ENCODE measurements at places on chromosomes 6 and 20.
A peak's percentile ranks its signal among the peaks of the same experiment; 100 is the strongest.

DNA sequence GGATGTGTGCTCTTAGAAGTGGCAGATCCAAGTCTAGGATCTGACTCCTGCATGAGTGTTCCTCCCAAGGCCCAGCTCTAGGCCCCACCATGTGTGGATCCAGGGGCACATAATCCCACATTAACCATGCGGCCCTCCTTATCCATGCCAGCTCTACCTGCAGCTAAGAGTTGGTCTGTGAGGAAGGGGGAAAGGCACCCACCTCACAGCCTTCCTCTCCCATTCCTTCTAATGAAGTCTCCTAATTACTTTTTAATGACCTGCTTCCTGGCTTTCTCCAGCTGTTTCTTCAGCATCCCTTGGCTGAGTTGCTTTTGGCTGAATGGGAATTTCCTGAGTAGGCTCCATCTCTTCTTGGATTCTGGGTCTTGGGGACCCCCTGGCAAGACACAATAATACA, 52.2 kb downstream of the NPEPL1 start:
- DNase-seq: no peak

DNA sequence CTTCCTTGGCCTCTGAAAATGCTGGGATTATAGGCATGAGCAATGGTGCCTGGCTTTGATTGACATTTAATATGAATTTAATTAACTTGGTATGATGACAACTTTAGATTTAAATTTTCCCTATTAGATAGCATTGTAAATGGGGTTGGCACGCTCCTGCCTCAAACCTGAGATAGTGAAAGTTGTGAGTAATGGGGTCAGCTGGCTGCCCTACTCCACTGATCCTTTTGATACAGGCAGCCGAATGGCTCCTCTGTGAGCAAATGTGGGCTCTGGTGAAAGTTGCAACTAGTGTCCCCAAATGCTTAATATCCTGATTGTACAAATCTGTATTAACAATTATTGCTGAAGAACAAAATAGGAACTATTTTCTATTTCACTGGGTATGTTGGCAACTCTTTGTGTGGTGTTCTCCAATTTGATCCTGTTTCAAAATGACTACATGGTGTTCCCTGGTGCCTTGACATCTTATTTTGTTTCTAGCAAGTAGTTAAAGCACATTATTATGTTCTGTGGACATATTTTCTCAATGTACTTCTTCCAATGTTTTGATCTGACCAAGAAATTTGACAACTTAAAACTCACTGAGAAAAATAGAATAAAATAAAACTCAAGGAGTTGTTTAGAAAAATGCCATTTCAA, 97.4 kb downstream of the COL12A1 start:
- DNase-seq: no peak

DNA sequence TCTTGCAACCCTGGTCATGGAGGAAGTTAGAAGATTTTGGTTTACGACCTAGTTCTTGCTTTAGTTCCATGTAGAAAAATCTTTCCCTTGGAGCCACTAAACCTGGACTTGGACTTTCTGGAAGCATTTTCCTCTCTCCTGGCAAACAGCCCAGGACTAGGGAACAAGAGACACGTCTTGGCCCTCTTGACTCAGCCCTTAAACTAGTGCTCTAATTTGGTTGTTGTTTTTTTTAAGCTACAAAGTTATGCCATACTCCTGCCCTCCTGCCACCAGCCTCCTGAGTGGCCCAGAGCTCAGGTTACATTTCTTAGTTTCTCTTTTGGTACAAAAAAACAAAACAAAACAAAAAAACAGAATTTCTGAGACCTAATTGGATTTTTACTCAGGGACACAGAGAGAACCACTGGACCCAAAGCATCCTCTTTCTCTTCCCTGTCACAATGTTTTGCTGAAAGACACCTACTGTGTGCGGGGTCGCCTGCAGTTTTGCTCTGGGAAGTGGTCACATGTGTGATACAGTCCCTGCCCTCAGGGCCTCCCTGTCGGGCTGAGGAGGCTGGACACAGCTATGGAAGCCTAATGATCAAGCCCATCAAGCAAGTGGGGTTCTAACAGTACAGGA, 32.3 kb upstream of the SCUBE3 start:
- no peak for DNase-seq

GRCh38 chr20:50597406-50597969, 87.3 kb downstream of the PTPN1 start:
- no peak for DNase-seq

DNA sequence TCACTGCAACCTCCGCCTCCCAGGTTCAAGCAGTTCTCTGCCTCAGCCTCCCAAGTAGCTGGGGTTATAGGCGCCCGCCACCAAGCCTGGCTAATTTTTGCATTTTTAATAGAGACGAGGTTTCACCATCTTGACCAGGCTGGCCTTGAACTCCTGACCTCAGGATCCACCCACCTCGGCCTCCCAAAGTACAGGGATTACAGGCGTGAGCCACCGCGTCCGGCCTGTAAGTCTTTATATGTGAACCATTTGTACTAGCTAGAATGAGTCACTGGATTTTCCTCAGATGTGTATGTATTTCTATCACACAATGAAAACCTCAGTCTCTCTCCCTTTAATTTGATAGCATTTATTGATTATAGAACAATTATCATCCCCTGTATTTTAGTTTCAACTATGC, 34.0 kb downstream of the ITCH start:
- DNase-seq: no peak

DNA sequence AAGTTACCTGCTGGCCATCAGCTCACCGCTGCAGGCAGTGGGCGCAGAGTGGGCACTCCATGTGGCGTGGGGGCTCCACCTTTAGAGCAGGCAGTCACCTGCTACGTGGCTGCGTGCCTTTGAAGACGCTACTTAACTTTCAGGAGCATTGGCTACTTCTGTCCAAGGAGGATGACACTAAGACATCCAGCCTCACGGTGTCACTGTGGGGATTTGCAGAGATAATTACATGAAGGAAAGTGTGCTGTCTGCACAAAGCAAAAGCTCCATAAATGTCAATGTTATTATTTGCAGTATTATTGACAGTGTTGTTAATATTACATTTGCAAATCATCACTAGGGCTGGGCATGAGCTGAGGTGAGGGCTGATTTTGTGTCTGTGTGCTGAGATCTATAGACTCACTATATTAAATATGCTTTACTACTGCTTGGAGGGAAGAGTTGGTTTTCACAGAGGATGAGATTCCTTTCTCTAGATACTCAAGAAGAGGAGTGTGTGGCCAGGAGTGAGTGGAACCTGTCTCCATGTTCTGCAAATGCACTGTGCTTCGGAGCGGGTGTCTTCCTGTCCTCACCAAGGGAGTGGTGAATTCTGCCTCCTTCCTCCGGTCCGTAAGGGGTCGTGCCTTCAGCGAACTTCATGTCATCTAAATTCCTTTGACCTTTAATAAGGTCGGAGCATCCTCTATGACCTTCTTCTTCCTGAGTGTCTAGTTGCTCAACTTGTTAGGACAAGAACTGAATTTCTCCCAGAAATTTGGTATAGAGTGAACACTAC, 165.8 kb upstream of the SYNDIG1 start:
- peak; percentile 12 for DNase-seq

DNA sequence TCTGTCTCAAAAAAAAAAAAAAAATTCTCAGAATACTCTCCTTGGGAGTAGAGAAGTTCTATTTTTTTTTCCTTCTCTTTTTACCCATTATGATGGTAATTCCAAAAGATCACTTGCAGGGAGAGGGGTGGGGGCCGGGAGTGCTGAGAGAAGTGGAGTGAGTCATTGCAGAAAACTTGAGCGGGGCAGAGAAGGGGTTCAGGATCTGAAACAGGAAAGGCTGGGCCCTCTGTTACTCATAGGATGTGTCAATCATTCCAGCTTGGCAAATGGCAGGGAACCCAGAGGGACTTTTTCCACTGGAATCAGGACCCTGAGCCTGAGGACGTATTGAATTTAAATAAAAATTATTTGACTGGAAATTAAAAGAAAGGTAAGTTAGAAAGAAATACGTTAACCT, 111.4 kb upstream of the ARMC2 start:
- DNase-seq: no peak

GRCh38 chr20:1263853-1264252, 2.2 kb upstream of the SNPH start:
- DNase-seq: no peak

DNA sequence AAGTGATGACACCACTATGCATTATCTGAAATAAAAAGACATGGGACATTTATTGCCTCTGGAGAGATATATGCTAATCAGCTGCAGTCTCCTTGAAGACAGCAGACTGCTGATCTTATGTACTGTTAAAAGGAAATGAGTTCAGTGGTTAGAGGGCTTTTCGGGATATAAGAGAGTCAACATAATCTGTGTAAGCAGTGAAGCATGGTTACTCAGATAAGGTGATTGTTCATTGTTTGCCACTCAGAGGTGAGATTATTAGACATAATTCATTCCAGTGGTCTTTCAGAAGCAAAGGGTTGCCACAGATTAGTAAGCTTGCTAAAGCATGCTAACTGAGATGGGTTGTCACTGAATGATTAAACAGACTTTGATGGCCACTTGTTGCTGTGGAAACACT, 1450.7 kb upstream of the ADGRB3 start:
- no peak for DNase-seq

DNA sequence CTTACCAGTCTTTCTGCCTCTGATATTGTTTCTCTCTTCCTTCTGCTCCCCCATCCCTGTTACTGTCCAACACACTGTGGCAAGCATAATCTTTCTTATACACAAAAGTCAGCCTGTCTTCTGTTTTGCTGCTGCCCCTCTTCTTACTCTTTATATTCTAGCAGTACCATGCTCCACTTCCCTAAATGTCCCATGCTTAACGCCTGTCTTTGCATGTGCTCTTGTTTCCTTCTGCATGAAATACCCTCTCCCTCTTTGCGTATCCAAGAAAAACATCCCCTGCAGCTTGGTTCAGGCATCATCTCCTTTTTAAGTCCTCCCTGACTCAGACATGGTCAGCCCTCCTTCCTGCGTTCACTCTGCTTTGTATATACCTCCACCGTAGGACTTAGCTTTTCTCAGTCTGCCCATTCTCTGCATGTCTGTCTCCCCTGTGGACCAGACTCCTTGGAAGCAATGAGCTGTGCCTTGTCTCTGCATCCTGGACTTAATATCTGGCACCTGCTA, 103.9 kb downstream of the CTNNBL1 start:
- no peak for DNase-seq

- no peak for DNase-seq
These were observed 55.6 kb downstream of the UTRN start for GRCh38 chr6:144340541-144341371.

- no peak for DNase-seq
These were observed 14.2 kb upstream of the FAM162B start for GRCh38 chr6:116779573-116780164.

GRCh38 chr6:136685540-136686108, 106.7 kb downstream of the MAP3K5 start:
- DNase-seq: no peak

DNA sequence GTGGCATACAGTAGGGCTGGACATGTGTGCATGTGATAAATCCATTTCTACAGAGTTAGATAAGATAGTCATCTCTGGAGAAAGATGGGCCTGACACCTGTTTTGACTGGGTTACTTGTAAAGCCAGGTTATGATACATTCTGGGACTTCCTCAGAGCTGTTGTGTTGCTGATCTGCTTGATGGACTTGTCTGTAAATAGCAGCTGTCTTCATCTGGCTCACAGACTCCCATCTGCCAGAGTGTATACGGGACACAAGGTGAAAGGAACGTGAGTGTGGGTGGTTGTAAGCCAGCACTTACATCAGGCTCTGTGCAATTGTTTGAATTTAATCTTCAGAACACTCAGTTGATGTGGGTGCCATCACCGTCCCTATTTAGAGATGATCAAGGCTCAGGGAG, 49.8 kb downstream of the ZDHHC14 start:
- no peak for DNase-seq

DNA sequence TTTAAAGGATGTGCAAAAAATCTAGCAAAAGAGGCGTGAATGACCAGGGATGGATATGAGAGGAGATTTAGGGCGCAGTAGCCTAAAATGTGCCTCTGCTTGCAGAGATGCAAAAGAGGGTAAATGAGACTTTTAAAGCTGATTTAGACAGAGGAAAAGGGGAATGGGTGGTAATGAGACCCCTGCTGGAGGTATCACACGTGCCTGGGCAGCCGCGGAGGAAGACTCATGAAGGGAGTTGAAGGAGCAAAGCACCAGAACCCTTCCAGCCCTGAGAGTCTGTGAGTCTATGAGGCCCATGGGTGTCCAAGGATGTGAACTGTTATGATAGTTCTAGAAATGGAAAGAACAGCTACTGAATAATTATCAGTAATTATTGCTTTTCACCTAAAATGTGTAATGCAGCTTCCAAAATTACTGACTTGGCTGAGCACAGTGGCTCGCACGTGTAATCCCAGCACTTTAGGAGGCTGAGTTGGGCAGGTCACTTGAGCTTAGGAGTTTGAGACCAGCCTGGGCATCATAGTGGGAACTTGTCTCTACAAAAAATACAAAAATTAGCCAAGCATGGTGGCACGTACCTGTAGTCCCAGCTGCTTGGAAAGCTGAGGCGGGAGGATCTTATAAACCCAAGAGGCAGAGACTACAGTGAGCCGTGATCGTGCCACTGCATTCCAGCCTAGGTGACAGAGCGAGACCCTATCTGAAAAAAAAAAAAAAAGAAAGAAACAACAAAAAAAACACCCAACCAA, 38.2 kb upstream of the TIAM2 start:
- DNase-seq: no peak

DNA sequence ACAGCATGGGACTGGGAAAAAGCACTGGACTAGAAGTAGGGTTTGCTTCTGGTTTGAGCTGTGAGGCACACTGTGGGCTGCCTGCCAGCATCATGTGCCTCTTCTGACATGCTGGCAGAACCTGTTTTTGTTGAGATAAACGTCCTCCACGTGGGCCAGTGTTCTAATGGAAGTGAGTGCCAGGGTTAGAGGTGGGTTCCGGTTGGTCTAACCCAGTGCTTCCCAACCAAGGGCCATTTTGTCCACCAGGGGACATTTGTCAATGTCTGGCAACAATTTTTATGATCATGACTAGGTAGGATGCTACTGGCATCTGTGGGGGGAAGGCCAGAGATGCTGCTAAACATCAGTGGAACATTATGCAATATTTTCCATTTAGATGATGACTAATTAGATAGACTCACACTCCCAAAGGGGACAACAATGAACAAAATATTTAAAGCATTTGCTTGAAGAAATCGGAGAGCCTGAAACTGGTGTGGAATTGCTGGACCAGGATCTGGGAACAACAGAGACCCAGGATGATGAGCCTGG, 7.8 kb upstream of the APMAP start:
- no peak for DNase-seq

GRCh38 chr6:142474531-142475289, 172.9 kb downstream of the ADGRG6 start:
- DNase-seq: no peak

DNA sequence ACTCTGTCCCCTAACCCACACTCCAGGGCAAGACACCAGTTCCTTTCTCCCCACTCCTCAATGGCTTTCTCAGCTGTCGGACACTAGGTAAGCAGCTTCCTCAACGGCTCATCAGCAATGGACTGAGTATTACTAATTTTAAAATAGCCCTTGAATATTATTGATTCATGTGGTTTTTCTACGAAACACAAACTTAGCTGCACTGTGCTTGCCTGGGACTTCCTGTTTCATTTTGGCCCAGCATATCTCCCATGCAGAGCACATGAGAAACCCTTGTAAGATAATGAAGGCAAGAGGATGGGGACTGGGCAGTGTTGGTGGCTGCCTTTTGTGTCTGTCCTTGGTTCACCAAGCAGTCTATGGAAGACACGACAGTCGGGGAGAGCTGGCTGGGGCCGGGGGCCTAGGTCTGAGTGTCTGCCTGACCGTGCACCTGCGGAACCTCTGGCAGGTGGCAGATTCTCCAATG, 48.9 kb downstream of the RNASET2 start:
- no peak for DNase-seq
